ENCODE measurements at places on chromosomes 7 and 10. TPM values are rescaled to one million over a fixed set of nuclear protein-coding genes. Genes with fewer than 3 reads are reported as not detected.

The FGFBP3 gene
- total RNA-seq = 0.59 TPM

The ADCYAP1R1 gene
- total RNA-seq = 0.43 TPM

The ANKRD2 gene
- not detected for total RNA-seq

The PTF1A gene
- total RNA-seq = not detected

The JAKMIP3 gene
- 0.92 TPM for total RNA-seq

The GPC2 gene
- 4.2 TPM for total RNA-seq

The CCDC146 gene
- 8.9 TPM for total RNA-seq

The GRB10 gene
- 80.4 TPM for total RNA-seq

The HKDC1 gene
- 0.43 TPM for total RNA-seq

The PAX4 gene
- not detected for total RNA-seq

The PNLIPRP3 gene
- total RNA-seq = not detected

The RSBN1L gene
- 30.8 TPM for total RNA-seq

The PDSS1 gene
- total RNA-seq = 8.4 TPM

The IFIT1B gene
- 0.49 TPM for total RNA-seq

The OR2A42 gene
- 0.32 TPM for total RNA-seq

The KIF20B gene
- 12.6 TPM for total RNA-seq

The TBX20 gene
- total RNA-seq = not detected

The HOXA7 gene
- 2.6 TPM for total RNA-seq

The RARRES2 gene
- total RNA-seq = 67.5 TPM

The GARS1 gene
- 50.7 TPM for total RNA-seq

The SMKR1 gene
- total RNA-seq = not detected

The DENND11 gene
- total RNA-seq = 68.4 TPM

The VKORC1L1 gene
- total RNA-seq = 10.7 TPM

The HECTD2 gene
- 10.4 TPM for total RNA-seq

The SLC29A4 gene
- total RNA-seq = 2.9 TPM

The TMEM184A gene
- 0.17 TPM for total RNA-seq

The CFAP46 gene
- total RNA-seq = 0.85 TPM

The CYP2E1 gene
- 4.0 TPM for total RNA-seq

The PVRIG gene
- total RNA-seq = 21.9 TPM

The GRID2IP gene
- 0.23 TPM for total RNA-seq

The SUGCT gene
- total RNA-seq = 3.0 TPM

The CHN2 gene
- 52.0 TPM for total RNA-seq

The PRSS37 gene
- total RNA-seq = not detected

The SAMD9L gene
- 43.3 TPM for total RNA-seq

The HSPA12A gene
- 7.9 TPM for total RNA-seq

The AVL9 gene
- total RNA-seq = 41.4 TPM
